Vagina (tissue), 2 donors: ENCODE measurements at places on chromosomes 2 and 18.

- no peak for DNase-seq
These were observed 11.5 kb downstream of the ATF2 start for GRCh38 chr2:175156534-175156933.

DNA sequence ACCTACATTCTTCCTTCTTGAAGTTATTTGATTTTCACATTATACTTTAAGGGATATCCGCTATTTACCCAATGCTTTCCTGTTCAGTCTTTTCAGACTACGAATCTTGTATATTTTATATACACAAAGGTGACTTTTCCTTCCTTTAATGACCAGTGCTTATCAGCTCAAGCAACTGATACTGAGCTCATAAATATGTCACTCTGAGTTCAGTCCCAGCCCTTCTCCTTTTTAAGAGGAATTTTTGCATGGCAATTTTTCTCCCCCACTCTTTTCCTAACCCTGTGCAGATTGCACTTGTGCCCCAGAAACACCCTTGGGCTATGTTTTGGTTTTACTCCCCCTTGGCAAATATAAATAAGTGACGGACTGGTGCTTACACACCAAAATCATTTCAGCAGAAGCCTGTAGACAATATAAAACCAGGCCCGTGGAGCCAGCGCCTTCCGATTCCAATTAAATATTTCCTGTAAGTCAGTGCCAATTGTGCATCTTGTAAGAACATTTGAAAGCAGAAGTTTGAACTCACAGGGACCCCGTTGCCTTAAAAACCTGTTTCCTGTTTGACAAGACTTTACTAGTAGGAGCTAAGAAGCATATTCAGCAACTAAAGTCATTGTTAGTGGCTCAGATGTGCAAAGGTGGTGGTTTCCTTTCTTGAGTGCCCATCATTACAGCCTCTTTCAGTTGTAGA is 66.3 kb upstream of the GATA6 start:
- no peak for DNase-seq

DNA sequence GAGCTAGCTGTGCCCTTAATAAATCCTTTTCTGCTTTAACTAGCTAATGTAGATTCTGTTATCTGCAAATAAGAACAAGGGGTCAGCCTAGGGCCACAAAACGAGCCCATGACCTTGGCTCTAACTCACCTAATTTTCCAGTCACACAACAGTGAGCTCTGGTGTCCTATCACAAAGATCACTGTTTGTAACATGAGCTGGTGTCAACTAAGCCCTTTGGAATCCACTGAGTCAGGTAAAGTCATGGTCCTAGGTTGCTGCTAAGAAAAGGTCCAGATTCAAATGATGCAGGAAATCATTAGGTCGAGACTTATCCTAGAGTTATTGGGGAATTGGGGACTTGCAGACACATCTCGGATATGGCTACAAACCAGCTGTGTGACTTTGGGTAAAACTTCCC is 49.9 kb downstream of the ST8SIA5 start:
- no peak for DNase-seq

GRCh38 chr2:96324721-96325040 is 436 bp upstream of the ITPRIPL1 start:
- no peak for DNase-seq
